ENCODE measurements at places on chromosomes 11 and 22. TPM values are rescaled to one million over a fixed set of nuclear protein-coding genes. Genes with fewer than 3 reads are reported as not detected.

GRCh38 chr11:4539603-4540219 lies 5.3 kb upstream of the OR52M1 start:
- DNase-seq, result peak; percentile 57

Gene ALG9
- total RNA-seq, result 23.2 TPM

DNA sequence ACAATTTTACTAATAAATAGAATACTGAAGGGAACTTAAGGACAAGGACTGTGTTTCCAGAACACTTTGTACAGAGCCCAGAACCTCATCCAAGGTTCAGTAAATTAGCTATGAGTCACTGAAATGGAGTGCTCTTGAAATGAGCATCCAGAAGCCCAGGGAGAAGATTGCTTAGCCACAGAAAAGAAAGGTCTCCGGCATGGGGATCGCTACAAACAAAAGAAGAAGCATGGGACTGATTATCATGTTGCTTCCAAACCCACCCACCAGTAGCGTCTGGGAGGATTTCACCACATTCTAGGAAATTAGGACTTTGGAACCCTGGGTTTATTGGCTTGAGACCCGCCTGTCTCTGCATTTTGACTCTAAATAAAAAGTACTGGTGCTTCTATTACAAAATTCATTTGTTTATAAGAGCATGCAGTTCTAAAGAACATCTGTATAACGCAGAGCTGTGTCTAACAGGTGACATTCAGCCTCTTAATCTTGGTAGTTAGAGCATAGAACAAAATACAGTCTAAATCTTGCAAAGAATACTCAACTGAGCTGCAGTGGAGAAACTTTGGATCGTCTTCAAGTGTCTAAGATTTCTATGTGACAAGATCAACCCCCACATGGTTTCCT lies 35.9 kb upstream of the SESN3 start:
- DNase-seq, result no peak

Gene SCUBE1
- total RNA-seq, result 5.6 TPM

DNA sequence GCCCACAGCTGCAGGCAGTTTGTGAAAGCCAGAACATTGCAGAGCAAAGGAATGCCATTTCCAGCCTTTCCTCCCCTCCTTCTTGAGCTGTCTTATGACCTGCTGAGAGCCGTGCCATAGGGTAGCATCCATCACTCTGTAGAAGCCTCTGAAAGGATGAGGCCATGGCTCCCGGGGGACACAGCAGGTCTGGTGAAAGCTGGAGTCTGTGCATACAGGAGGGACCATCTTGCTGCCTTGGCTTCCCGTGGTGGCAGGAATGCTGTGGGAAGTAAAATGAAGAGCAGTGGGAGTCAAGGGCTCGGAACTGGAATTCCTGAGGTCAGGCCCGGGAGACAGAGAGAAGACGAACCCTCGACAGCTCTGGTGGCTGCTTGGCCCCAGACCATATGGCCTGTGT lies 30.9 kb downstream of the ANO1 start:
- DNase-seq, result no peak

GRCh38 chr11:30501744-30502143 lies 84.4 kb downstream of the MPPED2 start:
- DNase-seq, result no peak

DNA sequence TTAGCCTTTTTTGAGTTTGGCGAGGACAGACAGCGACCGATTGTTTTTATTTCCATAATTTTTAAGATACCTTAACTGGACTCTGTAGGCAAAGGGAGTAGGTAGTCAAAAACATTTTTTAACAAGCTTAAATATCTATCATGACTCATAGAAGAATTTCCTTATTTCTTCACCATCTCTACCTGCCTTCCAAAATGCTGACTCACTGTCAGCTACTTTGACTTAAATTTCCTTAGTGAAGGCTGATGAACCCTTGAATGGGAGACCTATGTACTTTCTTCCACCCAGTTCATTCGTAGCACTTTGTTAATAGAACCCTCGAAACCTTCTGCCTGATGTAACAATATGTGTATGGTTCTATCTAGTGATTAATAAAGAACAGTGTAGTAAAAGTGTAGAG lies 1.1 kb upstream of the MTMR2 start:
- DNase-seq, result no peak

- no peak for DNase-seq
Observed at GRCh38 chr11:77152846-77153245, 24.8 kb downstream of the MYO7A start.

- no peak for DNase-seq
Observed at GRCh38 chr22:42895087-42895486, 38.0 kb upstream of the ARFGAP3 start.

- peak; percentile 85 for DNase-seq
Observed at GRCh38 chr22:50252082-50253045, 1.3 kb upstream of the HDAC10 start.

- no peak for DNase-seq
Observed at GRCh38 chr11:13294771-13295579, 17.4 kb downstream of the BMAL1 start.

DNA sequence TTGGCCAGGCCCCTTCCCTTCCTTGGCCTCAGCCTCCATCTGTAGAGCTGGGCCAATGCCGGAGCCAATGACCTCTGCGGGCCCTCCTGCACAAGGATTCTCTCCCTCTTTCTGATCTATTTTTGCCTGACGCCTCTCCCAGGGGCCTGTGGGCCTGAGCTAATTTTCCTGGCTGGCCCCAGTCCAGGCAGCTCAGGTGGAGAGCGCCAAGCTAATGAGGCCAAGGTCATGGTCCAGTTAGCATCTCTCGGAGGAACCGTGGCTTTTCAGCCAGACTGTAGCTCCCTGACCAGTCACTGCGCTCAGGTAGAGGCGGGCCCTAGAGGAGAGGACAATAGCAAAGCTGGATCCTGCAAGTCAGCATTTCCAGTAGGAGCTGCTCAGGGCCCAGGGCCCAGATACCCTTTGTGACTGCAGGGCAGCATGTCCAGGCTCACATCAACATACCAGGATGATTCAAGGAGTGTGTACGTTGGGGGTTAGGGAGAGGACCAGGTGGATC lies 43.5 kb downstream of the APOL3 start:
- DNase-seq, result no peak

DNA sequence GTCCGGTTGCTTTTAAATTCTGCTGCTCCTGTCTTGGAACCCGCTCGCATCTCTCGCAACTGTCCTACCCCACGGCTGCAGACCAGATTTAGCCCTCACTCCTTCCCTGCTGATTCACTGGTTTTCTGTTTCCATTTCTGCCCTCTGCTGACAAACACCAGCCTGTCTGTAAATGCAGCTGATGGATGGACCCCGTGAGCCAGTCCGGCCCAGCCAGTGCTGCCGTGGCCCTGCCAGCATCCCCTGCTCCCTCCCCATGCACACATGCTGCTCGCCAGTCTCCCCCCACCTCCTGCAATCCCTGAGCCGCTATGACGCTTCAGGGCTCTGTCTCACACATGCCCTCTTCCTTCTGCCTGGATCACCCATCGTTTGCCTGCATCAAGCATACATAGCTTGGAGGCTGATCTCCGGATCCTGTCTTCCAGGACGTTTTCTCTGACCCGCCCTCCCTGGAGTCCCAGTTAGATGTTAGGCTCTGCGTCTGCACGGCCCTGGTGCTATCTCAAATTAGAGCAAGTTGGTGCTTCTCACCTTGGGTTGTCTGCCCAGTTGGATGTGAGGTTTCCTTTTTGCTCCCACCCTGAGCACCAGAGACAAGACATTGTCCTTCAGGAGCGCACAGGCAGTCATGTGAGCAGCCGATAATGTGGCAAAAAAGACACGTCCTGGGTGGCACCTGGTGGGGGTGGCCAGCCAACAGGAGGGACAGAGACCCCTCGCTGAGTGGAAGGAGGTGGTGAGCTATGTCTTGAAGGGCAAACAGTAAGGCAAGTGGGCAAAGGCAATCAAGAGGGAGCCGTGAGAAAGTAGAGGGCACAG lies 4.3 kb upstream of the ACR start:
- DNase-seq, result no peak

DNA sequence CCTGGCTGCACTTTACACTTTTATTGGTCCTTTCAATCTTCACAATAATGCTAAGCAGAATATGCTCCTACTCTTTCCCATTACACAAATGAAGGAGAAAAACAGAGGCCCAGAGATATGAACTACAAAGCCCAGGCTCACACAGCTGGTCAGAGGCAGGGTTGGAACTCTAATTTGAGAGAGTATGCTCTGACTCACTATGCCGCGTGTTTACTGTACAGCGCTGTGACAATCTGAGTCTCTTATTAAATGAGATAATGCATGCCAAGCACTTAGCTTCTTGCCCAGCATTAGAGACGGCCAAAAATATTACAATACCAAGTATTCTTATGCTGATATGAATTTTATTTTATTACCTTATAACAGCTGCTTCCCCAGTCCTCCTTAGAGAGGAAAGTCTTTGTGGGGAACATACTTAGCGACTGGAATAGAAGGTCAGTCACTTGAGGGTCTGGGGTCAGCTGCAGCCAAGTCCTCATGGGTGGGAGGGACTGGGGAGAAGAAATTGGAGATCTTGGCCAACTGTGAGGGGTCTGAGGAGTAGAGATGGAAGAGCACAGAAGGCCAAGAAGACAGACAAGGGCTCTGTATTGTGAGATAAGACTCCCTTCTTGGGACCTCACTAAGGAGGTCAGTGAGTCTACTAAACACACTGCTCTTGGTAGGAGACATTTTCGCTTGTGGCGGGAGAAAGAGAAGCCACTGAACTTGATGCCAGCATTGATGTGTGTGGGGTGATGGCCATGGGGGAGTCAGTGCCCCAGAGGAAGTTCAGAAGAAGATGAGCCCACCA lies 150.8 kb upstream of the TIMP3 start:
- no peak for DNase-seq

Gene IL17REL
- 0.11 TPM for total RNA-seq

GRCh38 chr22:32695451-32695891 lies 106.0 kb upstream of the TIMP3 start:
- no peak for DNase-seq

Gene ELFN2
- total RNA-seq, result 0.07 TPM

Gene UPK3A
- total RNA-seq, result 3.6 TPM

Gene DDI1
- not detected for total RNA-seq

DNA sequence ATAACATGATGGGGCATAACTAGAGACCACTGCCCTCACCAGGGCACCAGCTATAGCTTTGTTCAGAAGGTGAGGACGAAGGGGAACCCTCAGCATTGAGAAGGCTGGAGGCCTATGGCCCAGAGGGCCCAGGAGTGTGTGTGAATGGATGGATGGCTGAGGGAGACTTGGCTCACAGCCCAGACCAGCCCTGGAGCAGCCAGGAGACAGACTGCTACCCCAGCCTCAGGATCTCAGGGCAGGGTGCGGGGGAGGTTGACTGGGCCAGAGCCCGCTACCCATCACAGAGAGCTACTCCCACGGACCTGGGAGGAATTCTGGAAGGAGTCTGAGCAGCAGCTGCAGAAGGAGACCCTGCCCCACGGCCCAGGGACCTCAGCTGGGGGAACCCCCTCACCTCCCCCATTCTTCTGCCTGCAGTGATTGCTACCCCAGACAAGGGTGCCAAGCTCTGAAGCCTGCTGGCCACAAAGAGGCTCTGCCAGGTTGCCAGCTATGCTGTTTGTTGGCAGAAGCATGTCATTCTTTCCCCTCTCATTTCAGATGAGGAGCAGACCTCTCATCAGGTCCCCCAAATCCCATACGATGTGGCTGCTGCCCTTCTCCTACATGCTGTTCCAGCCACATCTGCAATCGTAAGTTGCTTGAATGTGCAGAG lies 5.4 kb upstream of the CSDC2 start:
- no peak for DNase-seq

Gene THRSP
- not detected for total RNA-seq

Gene TREH
- 2.8 TPM for total RNA-seq

Gene LGALS1
- total RNA-seq, result 222 TPM

DNA sequence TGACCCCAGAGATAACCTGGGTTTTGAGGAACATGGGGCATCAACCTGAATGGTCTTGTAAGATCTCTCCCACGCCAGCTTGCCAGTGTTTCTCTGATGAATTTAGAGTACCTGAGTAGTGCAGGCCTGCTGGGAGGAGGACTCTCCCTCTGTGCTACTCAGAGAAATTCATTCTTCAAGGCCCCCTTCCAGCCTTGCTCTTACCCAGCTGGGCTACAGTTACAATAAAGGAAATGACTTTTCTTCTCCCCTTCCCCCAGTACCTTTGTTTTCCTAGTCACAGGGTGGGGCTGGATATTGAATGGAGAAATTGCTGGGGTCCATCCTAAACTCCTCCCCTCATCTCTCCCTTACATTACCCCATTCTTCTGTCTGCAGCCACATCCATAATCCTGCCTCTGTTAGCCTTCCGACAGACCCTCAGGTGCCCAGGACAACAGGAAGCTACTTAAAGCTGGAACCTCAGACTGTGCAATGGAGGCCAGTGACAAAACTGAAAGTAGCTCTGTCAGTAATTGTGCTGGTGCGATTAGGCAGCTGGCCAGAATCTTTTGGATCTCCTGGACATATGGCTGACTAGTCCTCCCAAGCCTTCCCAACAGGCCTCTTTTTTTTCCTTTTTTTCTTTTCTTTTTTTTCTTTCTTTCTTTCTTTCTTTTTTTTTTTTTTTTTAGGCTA lies 17.4 kb downstream of the LIMK2 start:
- DNase-seq, result peak; percentile 78

DNA sequence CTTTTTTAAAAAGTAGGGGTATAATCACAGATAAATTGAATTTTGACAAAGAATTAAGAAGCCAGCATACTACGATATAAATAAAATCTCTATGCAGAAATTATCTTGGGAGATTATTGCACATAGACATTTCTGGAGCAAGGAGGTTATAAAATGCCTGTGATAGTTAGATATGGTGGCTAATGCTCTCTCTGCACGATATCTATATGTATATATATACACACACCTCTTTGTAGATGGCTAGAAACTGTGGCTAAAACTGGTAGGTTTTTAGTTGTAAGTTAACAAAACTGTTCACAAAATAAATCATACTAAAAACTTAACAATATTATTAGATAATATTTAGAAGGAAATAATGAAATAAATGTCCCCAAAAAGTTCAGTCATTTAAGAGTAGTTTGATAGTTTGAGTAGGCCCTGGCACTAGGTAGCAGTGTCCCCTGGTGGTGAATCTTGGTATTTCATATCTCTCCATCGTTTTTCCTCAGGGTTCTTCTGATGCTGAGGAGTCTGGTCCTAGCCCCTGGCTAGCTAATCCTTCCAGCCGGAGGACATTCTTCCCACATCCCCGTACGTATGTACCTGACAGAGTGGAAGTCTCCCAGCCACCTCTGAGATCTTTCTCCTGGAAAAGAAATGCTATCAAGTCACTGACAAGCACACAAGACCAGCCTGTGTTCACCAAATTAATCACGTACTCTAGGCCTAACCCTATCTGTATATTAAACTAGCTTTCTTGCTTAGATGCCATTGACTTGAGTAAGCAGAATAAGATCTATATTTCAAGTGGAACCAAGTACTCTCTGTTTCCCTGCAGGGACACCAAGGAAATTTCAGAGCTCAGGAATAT lies 32.2 kb downstream of the ART5 start:
- DNase-seq, result peak; percentile 43
